ENCODE measurements at places on chromosomes 3 and 15. TPM values are rescaled to one million over a fixed set of nuclear protein-coding genes. Genes with fewer than 3 reads are reported as not detected.

The HRH1 gene
- 1.6 TPM for total RNA-seq

The CLDN18 gene
- total RNA-seq = 0.12 TPM

The SLC30A4 gene
- 4.9 TPM for total RNA-seq

The CD80 gene
- total RNA-seq = 0.20 TPM

The FOXB1 gene
- not detected for total RNA-seq

The UQCC5 gene
- total RNA-seq = 1.2 TPM

The CRYGS gene
- total RNA-seq = not detected

The CCDC33 gene
- not detected for total RNA-seq

The PLCH1 gene
- 1.4 TPM for total RNA-seq

The GPR149 gene
- not detected for total RNA-seq

DNA sequence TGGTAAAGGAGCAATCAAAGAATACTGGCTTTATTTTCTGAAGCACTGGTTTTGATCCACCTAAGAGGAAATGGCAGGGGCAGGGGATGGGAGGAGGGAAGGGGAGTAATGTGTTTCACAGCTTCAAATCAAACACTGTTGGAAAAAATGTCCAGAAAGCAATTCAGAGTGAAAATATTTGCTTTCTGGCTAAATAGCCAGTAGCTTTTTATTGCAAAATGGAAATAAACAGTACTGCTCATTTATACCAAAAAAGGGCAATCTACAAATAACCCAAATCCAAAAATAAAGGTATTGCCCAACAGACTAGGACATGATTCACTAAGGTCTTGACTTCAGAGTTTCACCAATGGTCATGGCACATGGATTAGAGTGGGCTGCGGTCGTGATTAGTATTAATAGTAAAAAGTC, 279.3 kb upstream of the THBS1 start:
- no peak overlapping the region for H3K27ac ChIP-seq
- no peak for DNase-seq
- H3K27me3 ChIP-seq = no peaks in the 10 kb centered on the region
- no peaks in the 10 kb centered on the region for H3K4me1 ChIP-seq

- H3K27me3 ChIP-seq = no peaks in the 10 kb centered on the region
- H3K4me3 ChIP-seq = peak within 1 kb of the TSS; percentile 52
- peaks cover 16% of the 10 kb centered on the region for H3K4me1 ChIP-seq
- no peaks in the 10 kb centered on the region for H3K36me3 ChIP-seq
- no peak for DNase-seq
Observed at GRCh38 chr15:73368301-73369136, at the start of gene HCN4. Gene HCN4 (minus strand): TSS chr15:73368958. CDS start chr15:73368270, 688 bp downstream.

GRCh38 chr15:90419738-90420406, 31.8 kb downstream of the IQGAP1 start:
- DNase-seq = no peak
- H3K36me3 ChIP-seq = no peaks in the 10 kb centered on the region
- no peak overlapping the region for H3K4me3 ChIP-seq
- H3K27me3 ChIP-seq = no peaks in the 10 kb centered on the region

GRCh38 chr3:134104031-134104430, 74.3 kb upstream of the SLCO2A1 start:
- no peaks in the 10 kb centered on the region for H3K27me3 ChIP-seq
- no peak overlapping the region for H3K4me3 ChIP-seq
- DNase-seq = no peak
- H3K27ac ChIP-seq = no peak overlapping the region
- H3K36me3 ChIP-seq = no peaks in the 10 kb centered on the region
- no peaks in the 10 kb centered on the region for H3K4me1 ChIP-seq

GRCh38 chr3:141746962-141747361, 8.9 kb downstream of the RNF7 start:
- peaks cover 48% of the 10 kb centered on the region for H3K36me3 ChIP-seq
- no peak overlapping the region for H3K4me3 ChIP-seq
- no peak overlapping the region for H3K27ac ChIP-seq

DNA sequence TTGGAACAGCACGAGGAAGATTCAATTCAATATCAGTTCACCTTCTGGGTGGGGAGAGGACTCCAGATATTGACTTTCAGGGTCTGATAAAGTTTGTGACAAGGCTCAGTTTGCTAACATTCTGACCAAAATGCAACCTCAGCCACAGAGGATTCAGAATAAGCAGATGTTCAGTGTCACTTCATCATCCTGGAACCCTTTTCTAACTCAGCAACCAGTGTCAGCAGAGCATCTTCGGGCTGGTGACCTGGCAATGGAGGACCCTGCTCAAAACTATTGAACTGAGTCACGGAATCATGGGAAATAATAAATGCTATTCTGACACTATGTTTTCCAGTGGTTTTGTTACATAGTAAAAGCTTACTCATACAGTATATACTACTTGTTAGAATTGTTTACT, 433.4 kb upstream of the CFAP20DC start:
- no peak overlapping the region for H3K4me3 ChIP-seq
- no peak for DNase-seq
- no peaks in the 10 kb centered on the region for H3K27me3 ChIP-seq
- H3K36me3 ChIP-seq = no peaks in the 10 kb centered on the region
- H3K4me1 ChIP-seq = no peaks in the 10 kb centered on the region

DNA sequence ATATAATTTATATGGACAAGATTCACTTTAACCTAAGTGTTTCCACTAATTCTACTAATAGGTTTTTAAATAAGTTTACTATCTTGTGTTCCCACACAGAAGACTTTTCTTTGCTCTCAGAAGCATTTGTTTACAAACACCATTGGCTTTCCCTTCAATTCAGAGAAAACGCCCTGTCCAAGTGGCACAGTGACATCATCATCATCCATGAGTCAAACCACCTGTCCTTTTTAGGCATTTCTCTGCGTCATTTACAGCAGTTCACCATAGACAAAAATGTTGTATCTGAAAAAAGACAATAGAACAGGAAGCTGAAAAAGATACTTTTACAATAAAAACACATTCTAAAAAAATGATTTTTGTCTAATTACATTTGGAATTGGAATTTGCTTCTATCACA, 9.3 kb upstream of the BCL2L10 start:
- no peak for DNase-seq
- peaks cover 7% of the 10 kb centered on the region for H3K36me3 ChIP-seq
- H3K4me3 ChIP-seq = no peak overlapping the region

- H3K27me3 ChIP-seq = no peaks in the 10 kb centered on the region
- DNase-seq = no peak
- no peaks in the 10 kb centered on the region for H3K4me1 ChIP-seq
- H3K27ac ChIP-seq = no peak overlapping the region
- H3K4me3 ChIP-seq = no peak overlapping the region
- H3K36me3 ChIP-seq = no peaks in the 10 kb centered on the region
Observed at GRCh38 chr15:38207621-38208020, 45.0 kb upstream of the SPRED1 start.

DNA sequence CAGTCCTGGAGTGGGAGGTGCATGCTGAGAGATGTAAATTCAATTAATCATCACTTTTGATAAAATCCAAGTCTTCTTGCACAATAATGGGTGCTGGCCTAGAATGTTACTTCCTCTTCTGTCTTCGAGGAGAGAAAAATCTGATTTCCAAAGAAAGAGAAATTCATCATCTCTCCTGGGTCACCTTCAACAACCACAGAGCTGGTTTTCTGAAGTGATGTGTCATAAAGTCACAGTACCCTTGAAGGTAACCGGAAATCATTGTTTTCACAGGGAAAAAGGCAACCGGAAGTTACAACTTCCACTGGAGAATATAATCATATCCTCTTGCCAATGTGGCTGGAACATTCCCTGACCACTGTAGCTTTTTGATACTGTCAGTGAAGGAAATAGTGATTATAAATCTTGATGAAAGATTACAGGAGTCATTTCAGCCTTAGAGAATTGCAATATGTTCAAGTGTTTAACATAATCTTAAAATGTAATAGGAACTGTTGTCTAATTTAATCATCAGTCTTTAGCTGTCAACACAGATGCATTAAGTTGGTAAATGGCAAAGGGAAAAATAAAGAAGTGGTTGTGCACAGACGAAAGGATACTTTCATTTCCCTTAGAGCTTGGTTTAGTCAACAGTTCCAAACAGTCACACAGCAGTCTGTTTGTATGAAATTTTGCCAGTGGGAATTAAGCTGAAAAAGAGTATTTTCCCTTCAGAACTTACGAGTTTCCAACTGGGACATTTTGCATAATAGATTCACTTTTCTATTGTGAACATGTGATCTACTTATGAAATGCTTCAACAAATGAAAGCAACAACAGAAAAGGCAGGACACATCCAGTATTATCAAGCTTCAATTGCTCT, 106.5 kb upstream of the SLC4A7 start:
- no peaks in the 10 kb centered on the region for H3K4me1 ChIP-seq
- no peak for DNase-seq
- no peaks in the 10 kb centered on the region for H3K36me3 ChIP-seq
- peak overlapping the region; percentile 2 for H3K4me3 ChIP-seq
- peak overlapping the region; percentile 70 for H3K27ac ChIP-seq
- no peaks in the 10 kb centered on the region for H3K27me3 ChIP-seq

GRCh38 chr3:139771331-139771730, 93.6 kb upstream of the NMNAT3 start:
- H3K27ac ChIP-seq = no peak overlapping the region
- no peak for DNase-seq
- H3K4me3 ChIP-seq = no peak overlapping the region
- no peaks in the 10 kb centered on the region for H3K27me3 ChIP-seq

GRCh38 chr15:70308011-70308734, 210.5 kb upstream of the TLE3 start:
- H3K4me3 ChIP-seq = no peak overlapping the region
- H3K27me3 ChIP-seq = no peaks in the 10 kb centered on the region
- H3K36me3 ChIP-seq = no peaks in the 10 kb centered on the region
- H3K27ac ChIP-seq = no peak overlapping the region
- H3K4me1 ChIP-seq = no peaks in the 10 kb centered on the region

- no peak overlapping the region for H3K4me3 ChIP-seq
- no peak for DNase-seq
- H3K27ac ChIP-seq = no peak overlapping the region
- no peaks in the 10 kb centered on the region for H3K27me3 ChIP-seq
- no peaks in the 10 kb centered on the region for H3K36me3 ChIP-seq
Observed at GRCh38 chr3:56845505-56845904, 43.8 kb upstream of the ARHGEF3 start.

DNA sequence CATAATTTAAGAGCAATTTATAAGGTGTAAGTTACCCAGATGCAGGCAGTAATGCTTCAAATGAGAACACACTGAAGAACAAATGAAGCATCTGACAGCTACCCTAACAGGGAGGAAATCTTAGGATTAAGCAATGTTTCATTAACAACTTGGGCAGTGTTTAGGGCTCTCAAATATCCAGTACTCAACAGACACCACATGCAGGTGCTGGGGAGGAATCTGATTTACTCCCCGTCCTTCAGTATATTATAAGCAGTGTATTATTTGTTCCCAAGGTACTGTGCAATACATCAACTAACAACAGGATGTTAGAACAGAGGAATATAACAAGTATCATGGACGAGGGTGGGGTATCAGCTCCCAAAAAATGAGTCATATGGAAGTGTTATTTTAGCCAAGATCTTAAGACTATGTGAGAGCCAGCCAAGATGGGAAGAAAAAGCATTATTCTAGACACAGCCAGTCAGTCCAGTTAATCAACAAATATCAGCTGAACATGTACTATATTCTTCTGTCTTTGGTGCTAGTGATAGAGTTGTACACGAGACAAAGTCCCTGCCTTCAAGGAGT, 20.4 kb downstream of the BTBD1 start:
- H3K36me3 ChIP-seq = peaks cover 30% of the 10 kb centered on the region
- H3K4me1 ChIP-seq = peaks cover 22% of the 10 kb centered on the region
- H3K27ac ChIP-seq = no peak overlapping the region
- no peaks in the 10 kb centered on the region for H3K27me3 ChIP-seq
- DNase-seq = no peak

DNA sequence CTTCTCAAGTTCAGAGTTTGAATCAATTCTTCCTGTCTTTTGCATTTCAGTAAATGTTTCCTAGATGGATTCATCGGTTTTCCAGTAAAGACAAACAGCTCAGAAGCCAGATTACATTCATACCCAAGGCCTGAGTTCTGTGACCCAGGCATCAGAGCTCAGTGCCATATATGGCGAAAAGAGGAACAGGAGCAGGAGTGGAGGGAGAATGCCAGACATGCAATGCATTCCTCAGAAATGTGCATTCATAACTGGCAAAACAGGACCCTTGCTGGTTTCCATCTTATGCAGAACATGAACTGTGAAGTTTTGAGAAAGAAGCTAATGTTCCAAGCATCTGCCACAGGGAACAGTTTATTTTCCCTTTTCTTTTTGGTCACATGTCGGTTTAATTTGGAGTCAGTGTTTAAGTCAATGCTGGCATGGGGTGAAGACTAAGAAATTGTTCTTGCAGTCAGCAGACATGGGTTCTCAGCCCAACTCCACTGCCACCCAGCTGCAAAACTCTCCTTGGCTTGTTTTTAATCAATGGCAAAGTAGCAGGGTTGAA, 116.5 kb downstream of the LPP start:
- H3K4me3 ChIP-seq = no peak overlapping the region
- DNase-seq = no peak

- no peaks in the 10 kb centered on the region for H3K36me3 ChIP-seq
- H3K4me1 ChIP-seq = no peaks in the 10 kb centered on the region
- DNase-seq = no peak
- no peak overlapping the region for H3K27ac ChIP-seq
Observed at GRCh38 chr3:18499301-18499700, 74.2 kb upstream of the SATB1 start.

- DNase-seq = no peak
- no peaks in the 10 kb centered on the region for H3K4me1 ChIP-seq
- no peaks in the 10 kb centered on the region for H3K27me3 ChIP-seq
- H3K36me3 ChIP-seq = no peaks in the 10 kb centered on the region
Observed at GRCh38 chr3:164806188-164806587, 272.1 kb downstream of the SI start.

GRCh38 chr3:69081583-69082262, 1.6 kb upstream of the UBA3 start:
- no peak for DNase-seq
- H3K4me3 ChIP-seq = no peak overlapping the region
- H3K36me3 ChIP-seq = no peaks in the 10 kb centered on the region
- no peaks in the 10 kb centered on the region for H3K27me3 ChIP-seq

- H3K36me3 ChIP-seq = no peaks in the 10 kb centered on the region
- no peaks in the 10 kb centered on the region for H3K27me3 ChIP-seq
- H3K4me3 ChIP-seq = no peak overlapping the region
- peak; percentile 90 for DNase-seq
- peak overlapping the region; percentile 35 for H3K27ac ChIP-seq
- peaks cover 13% of the 10 kb centered on the region for H3K4me1 ChIP-seq
Observed at GRCh38 chr3:194300382-194300758, 50.8 kb downstream of the CPN2 start.

GRCh38 chr3:149701977-149702350, 44.1 kb upstream of the WWTR1 start:
- H3K27ac ChIP-seq = peak overlapping the region; percentile 23
- no peak overlapping the region for H3K4me3 ChIP-seq

DNA sequence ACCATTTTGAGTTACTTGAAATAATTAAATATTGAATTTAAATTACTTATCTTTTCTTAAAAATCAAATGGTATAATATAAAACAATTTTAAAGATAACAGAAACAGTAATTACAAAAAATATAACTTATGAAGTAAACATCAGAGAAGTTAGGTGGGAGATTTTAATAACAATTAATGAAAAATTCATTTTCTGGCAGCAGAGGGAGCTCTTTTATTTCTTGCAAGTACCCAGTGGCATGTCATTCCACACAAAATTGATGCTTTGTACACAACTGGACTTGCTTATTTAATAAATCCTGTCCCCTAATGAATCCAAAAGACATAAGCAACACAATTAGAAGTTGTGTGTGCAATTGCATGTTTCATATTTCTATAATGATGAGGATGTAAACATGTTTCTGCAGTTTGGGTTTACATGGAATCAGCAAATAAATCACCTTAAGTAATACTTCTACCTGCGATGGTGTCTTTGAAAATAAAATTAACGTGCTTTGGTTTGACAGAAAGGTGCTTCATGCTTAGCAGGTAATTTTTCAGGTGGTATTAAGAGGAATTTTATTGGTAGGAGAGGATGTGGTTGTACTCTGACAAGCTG, 861.3 kb downstream of the ZPLD1 start:
- H3K27me3 ChIP-seq = no peaks in the 10 kb centered on the region
- no peaks in the 10 kb centered on the region for H3K36me3 ChIP-seq
- no peaks in the 10 kb centered on the region for H3K4me1 ChIP-seq
- no peak for DNase-seq
